Subcutaneous preadipocyte (primary cell): ENCODE measurements at places on chromosomes 7 and 10. TPM values are rescaled to one million over a fixed set of nuclear protein-coding genes. Genes with fewer than 3 reads are reported as not detected.

OR2A7 gene
- total RNA-seq: 0.20 and 1.1 TPM in 2 replicates

EBF3 gene
- 19.8 and 22.5 TPM in 2 replicates for total RNA-seq

SPDYE5 gene
- total RNA-seq: not detected in 2 replicates

VSTM4 gene
- total RNA-seq: 4.0 and 4.1 TPM in 2 replicates

CTNNA3 gene
- total RNA-seq: under 0.01 TPM in 1 of 2 replicates, not detected in the other

HOXA5 gene
- total RNA-seq: 6.5 and 9.9 TPM in 2 replicates

HTR5A gene
- not detected in 2 replicates for total RNA-seq

MLXIPL gene
- 0.39 and 1.5 TPM in 2 replicates for total RNA-seq

ASZ1 gene
- total RNA-seq: not detected in 2 replicates

CH25H gene
- 0.37 and 0.78 TPM in 2 replicates for total RNA-seq

OR2A1 gene
- total RNA-seq: under 0.01 and 0.37 TPM in 2 replicates

PVRIG gene
- not detected in 2 replicates for total RNA-seq

RBM20 gene
- total RNA-seq: not detected in 2 replicates

SNX10 gene
- total RNA-seq: 0.20 and 2.2 TPM in 2 replicates

AMPH gene
- total RNA-seq: 4.3 and 11.4 TPM in 2 replicates

GRID1 gene
- total RNA-seq: 0.37 TPM in 1 of 2 replicates, not detected in the other

DMBT1 gene
- under 0.01 TPM in 2 replicates for total RNA-seq

LRIT1 gene
- total RNA-seq: not detected in 2 replicates

CALML5 gene
- not detected in 2 replicates for total RNA-seq

FAM180A gene
- 60.6 and 73.5 TPM in 2 replicates for total RNA-seq

CCDC126 gene
- 5.1 and 7.0 TPM in 2 replicates for total RNA-seq

VWC2 gene
- total RNA-seq: under 0.01 TPM in 1 of 2 replicates, not detected in the other

SPACDR gene
- 0.37 and 0.78 TPM in 2 replicates for total RNA-seq

MSS51 gene
- 1.5 and 2.5 TPM in 2 replicates for total RNA-seq

UTF1 gene
- not detected in 2 replicates for total RNA-seq

NUTM2E gene
- total RNA-seq: under 0.01 TPM in 1 of 2 replicates, not detected in the other

PRR15 gene
- total RNA-seq: under 0.01 TPM in 1 of 2 replicates, not detected in the other

CRYGN gene
- under 0.01 and 0.37 TPM in 2 replicates for total RNA-seq

C1QL3 gene
- total RNA-seq: not detected in 2 replicates

FEZF1 gene
- not detected in 2 replicates for total RNA-seq

SHH gene
- not detected in 2 replicates for total RNA-seq

DPP6 gene
- not detected in 2 replicates for total RNA-seq

ITPRID1 gene
- total RNA-seq: not detected in 2 replicates

NRCAM gene
- 0.78 and 11.0 TPM in 2 replicates for total RNA-seq

ZKSCAN1 gene
- 33.1 and 36.0 TPM in 2 replicates for total RNA-seq

HMX3 gene
- not detected in 2 replicates for total RNA-seq

CAV1 gene
- total RNA-seq: 1,206 and 1,266 TPM in 2 replicates

CCL24 gene
- total RNA-seq: not detected in 2 replicates

UPK3BL1 gene
- 3.3 and 11.5 TPM in 2 replicates for total RNA-seq

TRIM24 gene
- 7.3 and 13.5 TPM in 2 replicates for total RNA-seq

FGFBP3 gene
- total RNA-seq: 0.73 and 0.78 TPM in 2 replicates

MMRN2 gene
- 4.4 and 4.7 TPM in 2 replicates for total RNA-seq

ANTXRL gene
- total RNA-seq: not detected in 2 replicates

LIPM gene
- not detected in 2 replicates for total RNA-seq

GSTK1 gene
- total RNA-seq: 60.8 and 77.5 TPM in 2 replicates
